Stomach (tissue), 19 donors: ENCODE measurements at places on chromosomes 1 and 21. TPM values are rescaled to one million over a fixed set of nuclear protein-coding genes. Genes with fewer than 3 reads are reported as not detected.

OR2L13 gene
- total RNA-seq: not detected

PHF13 gene
- 14.8 TPM for total RNA-seq

KCNN3 gene
- 10.7 TPM for total RNA-seq

CPLANE2 gene
- total RNA-seq: 1.8 TPM

DNA sequence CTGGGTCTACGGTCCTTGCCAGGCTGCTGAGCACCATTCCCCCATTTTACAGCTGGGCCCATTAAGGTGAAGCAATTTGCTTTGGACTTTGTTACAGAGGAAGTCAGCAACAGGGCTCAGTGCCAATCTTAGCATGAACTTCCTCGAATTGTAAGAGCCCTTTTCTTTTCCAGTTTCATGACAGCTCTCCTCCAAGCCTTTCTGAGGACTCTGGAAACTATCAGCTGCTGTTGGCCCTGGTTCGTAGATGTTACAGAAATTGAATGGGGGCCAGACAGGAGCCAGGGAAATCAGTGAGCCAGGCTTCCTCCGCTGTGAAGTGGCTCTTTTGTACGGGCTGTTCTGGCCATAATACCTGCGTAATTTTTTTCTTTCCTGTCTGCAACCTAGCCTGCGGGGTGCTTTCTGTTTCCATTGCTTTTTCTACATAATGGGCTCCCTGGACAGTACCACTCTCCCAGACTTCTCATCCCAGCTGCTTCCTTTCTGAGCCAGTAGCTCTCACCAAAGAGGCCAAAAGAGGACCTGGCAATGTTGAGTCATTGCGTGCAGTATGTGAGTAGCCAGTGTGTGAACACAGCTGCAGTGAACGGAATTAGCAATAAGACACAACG lies 386.3 kb downstream of the DISC1 start:
- peaks cover 5% of the 10 kb centered on the region for H3K4me1 ChIP-seq
- peak overlapping the region; percentile 68 for H3K27ac ChIP-seq
- H3K27me3 ChIP-seq: no peaks in the 10 kb centered on the region
- no peaks in the 10 kb centered on the region for H3K36me3 ChIP-seq
- peak; percentile 85 for DNase-seq
- no peak overlapping the region for H3K4me3 ChIP-seq

DNA sequence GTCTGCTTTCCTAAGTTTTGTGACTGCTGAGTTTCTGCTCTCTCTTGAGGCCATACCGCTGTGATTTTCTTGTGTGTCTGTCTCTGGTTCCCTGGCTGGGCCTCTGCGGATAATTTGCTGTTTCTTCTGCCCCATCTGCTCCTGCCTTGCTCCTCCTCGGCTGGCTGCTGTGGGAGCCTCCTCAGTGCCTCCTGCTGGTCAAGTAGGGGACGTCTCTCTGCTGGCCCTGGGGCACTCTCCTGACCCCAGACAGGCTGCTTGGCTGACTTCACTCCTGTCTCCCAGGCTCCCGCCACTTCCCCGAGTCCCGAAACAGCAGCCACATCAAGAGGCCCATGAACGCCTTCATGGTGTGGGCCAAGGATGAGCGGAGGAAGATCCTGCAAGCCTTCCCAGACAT lies 28.5 kb downstream of the ETNK2 start:
- no peaks in the 10 kb centered on the region for H3K27me3 ChIP-seq
- H3K27ac ChIP-seq: no peak overlapping the region
- no peak overlapping the region for H3K4me3 ChIP-seq

DNA sequence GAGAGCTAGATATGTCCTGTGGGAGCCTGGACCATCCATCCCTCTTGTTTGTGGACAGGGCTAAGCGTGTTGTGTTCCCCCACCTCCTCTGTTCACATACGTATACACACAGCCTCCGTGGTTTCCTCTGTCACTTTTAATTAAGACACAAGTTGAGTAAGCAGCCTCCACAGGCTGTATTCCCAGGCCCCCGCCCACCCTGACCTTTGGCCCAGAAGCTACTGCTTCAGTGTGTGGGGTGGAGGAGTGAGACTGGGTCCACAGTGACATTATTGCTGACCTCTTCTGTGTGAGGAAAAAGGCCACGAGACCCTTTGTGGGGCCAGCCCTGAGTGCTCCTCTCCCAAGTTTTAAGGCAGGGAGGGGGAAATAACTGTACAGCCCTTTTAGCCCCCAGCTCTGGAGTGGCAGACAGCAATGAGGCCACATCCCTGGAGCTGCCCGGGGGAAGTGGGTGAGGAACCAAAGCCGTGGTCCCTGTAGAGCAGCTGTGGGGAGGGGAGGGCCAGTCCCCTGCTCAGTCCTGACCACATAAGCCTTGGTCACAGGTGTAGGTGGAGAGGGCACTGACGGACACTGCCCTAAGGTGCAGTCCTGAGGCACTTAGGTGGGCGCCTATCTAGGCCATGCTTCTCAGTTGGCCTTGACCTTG lies 4.4 kb downstream of the ELOVL1 start:
- no peak for DNase-seq
- no peak overlapping the region for H3K27ac ChIP-seq
- peaks cover 72% of the 10 kb centered on the region for H3K4me1 ChIP-seq
- no peaks in the 10 kb centered on the region for H3K27me3 ChIP-seq
- peaks cover 58% of the 10 kb centered on the region for H3K36me3 ChIP-seq
